Mesenchymal stem cell (in vitro differentiated cells and primary cell): ENCODE measurements at places on chromosomes 4 and X.

- DNase-seq: no peak
Observed at GRCh38 chr4:17165286-17165685, 266.8 kb upstream of the LDB2 start.

DNA sequence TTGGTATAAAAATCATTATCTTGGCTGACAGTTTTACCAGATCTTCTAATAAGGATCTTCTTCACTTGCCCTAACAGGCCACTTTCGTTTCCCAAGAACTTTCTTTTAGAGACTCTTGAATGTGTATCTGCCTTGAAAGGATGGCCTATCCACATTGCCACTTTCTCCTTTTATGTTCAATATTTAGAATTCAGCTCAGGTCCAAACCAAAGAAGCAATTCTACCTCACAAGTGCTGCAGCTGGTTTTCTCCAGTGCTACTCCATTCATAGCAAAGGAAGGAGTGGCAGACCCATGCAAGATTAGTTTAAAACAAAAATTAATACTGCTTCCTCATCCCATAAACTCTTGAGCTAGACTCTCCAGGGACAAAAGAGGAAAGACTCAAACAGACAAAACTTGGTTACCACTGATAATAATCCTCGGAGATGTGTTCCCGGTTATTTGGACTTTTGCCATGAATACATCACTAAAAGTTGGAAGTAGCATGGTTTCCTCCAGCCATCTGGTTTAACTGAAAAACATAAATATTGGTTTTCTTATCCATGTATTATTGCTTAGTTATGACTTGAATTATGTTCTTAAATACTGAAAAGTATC is 401.8 kb downstream of the PABPC4L start:
- no peak for DNase-seq

- no peak for DNase-seq
Observed at GRCh38 chrX:11040405-11040804, 70.7 kb upstream of the HCCS start.

DNA sequence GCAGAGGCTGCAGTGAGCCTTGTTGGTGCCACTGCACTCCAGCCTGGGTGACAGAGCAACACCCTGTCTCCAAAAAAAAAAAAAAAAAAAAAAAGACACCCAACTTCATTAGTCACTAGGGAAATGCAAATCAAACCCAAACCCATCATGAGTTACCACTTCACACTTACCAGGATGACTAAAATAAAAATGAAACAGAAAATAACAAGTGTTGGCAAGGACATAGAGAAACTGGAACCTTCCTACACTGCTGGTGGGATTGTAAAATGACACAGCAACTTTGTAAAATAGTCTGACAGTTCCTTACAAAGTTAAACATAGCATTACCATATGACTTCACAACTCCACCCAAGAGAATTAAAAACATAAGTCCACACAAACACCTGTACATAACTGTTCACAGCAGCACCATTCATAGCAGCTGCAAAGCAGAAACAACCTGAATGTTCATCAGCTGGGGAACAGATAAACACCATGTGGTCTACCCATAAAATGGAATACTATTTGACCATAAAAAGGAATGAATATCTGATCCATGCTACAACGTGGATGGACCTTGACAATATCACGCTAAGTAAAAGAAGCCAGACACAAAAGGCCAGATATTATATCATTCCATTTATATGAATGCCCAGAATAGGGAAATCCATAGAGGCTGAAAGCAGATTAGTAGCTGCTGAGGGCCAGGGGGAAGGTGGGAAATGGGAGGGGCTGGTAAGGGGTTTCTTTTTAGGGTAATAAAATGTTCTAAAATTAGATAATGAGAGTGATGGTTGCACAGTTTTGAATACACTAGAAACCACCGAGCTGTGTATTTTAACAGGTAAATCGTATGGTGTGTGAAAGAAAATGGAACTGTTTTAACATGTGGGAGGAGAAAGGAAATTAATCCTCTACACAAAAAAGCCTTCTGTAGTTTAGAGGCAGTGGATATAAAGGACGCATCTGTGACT is 18.3 kb downstream of the CD99L2 start:
- no peak for DNase-seq

- no peak for DNase-seq
Observed at GRCh38 chr4:107058828-107059227, 22.7 kb upstream of the DKK2 start.

DNA sequence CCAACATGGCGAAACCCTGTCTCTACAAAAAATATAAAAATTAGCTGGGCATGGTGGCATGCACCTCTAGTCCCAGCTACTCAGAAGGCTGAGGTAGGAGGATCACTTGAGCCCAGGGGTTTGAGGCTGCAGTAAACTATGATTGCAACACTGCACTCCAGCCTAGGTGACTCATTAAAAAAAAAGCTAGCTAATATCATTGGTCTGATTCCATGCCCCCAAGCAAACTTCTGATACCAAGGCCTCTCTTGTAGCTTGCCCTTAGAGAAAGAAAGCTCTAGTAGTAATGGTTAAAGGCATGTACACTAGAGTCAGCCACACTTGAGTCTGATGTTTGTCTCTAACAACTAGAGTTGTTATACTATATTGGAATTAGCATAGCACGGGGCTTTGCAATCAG is 32.6 kb upstream of the PHF8 start:
- peak; percentile 34 for DNase-seq

DNA sequence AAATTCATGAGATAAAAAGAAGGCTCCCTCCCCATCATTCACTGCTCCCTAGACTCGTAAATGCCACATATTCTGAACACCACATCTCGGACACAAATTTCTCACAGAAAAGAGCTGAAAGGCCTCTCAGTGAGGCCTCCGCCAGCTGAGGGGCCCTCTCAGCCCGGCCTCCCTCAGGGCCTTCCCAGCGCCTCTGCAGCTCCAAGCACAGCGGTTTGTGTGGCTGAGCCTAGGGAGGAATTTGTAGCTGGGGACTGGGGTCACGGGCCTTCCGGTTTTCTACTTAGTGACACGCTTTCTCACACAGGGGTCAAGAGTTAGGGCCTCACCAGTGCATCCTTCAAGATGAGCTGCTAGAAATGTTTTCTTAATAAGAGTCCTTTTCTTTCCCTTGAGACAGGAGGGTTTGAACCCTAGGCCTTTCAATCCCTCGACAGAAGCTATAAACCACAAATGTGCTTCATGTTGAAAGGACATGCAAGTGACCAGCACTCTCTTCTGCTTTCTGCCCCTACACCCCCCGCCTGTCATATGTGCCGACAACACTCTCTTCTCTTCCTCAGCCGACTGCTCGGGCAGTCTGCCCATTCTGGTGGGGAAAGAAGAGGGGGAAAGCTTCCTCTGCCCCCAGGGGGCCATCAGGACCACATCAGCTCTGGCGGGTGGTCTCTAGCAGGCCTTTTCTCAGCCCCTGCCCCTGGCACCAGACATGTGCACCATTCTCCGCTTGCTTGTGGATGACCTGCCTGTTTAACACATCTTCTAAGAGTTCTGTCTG is 104.9 kb downstream of the CHIC2 start:
- peak; percentile 44 for DNase-seq

- peak; percentile 30 for DNase-seq
Observed at GRCh38 chr4:167897116-167897515, 195.2 kb upstream of the ANXA10 start.

GRCh38 chrX:130999360-130999759 is 58.8 kb upstream of the ARHGAP36 start:
- no peak for DNase-seq

DNA sequence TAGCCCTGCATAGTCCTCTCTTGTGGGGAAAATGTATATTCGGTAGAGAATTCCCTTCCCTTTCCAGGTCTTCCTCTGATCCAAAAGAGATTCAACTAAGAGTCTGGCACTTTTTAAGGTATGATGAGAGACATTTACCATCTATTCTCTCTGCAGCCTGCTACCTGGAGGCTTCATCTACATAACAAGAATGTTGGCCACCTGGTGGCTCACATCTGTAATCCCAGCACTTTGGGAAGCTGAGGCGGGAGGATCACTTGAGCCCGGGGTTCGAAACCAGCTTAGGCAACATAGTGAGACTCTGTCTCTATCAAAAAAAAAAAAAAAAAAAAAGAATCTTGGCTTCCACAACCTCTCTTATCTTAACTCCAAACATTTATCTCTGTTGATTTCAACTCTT is 40.4 kb upstream of the NOCT start:
- no peak for DNase-seq

DNA sequence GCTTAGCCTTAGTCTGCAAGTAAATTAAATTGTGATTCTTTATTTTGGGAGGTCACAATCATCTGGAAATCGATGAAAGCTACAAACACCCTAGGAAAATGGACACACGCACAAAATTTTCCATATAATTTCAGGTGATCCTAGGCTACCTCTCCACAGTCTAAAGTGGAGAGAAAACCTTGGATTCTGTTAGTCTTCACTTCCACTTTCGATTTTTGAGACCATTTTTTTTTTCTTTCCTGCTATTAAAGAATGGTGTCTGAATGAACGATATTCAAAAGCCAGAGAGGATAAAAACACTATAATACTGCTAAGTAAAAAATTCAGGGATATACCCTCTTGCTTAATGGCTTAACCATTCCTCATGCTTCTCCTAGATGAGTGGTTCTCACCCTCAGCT is 1.7 kb downstream of the FBXL5 start:
- DNase-seq: peak; percentile 39

DNA sequence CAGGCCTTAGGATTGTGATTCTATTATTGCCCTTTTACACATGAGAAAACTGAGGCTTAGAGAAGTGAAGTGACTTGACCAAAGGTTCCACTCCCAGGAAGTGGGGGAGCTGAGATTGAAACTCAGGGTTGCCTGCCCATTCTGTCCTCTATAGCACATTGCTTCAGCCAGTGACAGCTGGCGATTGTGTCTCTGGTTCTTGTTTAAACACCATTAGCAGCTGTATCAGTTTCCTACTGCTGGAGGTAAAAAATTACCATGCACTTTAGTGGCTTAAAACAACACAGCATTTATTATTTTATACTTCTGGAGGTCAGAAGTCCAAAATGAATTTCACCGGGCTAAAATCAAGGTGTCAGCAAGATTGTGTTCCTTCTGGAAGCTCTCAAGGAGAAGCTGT is 205.8 kb upstream of the MAMLD1 start:
- DNase-seq: no peak
